CD4-positive, alpha-beta T cell treated with Interleukin-6 at 100 ng/mL for 8 hours (primary cell): ENCODE measurements at places on chromosomes 7 and 10.

DNA sequence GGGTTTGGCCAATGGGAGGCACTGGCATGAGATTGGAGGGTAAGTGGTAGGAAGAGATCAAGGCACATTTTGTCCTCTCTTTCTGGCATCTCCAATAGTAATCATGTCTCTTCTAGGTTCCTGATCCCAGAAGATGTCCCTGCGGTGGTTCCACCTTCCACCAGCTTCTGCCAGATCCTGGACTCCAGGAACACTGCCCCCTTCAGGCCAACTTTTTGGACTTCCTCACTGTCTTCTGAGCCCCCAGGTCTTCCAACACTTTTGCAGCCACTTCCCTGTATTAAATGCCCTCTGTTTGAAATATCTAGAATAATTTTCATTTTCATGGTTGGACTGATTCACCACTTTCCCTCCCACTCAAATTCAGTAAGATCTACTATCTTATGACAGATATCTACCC lies 60.9 kb downstream of the BAMBI start:
- DNase-seq = no peak

DNA sequence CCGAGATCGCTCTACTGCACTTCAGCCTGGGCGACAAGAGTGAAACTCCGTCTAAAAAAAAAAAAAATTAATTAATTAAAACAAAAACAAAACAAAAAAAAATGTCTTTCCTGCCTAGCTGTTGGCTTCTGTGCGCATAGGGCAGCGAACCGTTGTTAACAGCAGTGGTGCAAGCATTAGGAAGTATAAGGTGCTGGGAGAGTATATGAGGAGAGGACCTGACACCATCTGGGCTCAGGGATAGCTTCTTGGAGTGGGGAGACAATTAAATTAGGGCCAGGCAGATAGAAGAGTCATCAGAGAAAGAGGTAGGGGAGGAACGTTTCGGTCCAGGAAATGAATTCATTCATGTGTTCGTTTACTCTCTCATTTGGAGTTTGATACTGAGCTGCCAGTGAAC lies 46.2 kb upstream of the EZH2 start:
- DNase-seq = no peak

GRCh38 chr7:137482466-137482865 lies 138.9 kb upstream of the PTN start:
- no peak for DNase-seq

GRCh38 chr7:11605749-11606148 lies 226.2 kb downstream of the THSD7A start:
- DNase-seq = no peak

GRCh38 chr7:82017334-82017943 lies 247.6 kb upstream of the HGF start:
- no peak for DNase-seq

DNA sequence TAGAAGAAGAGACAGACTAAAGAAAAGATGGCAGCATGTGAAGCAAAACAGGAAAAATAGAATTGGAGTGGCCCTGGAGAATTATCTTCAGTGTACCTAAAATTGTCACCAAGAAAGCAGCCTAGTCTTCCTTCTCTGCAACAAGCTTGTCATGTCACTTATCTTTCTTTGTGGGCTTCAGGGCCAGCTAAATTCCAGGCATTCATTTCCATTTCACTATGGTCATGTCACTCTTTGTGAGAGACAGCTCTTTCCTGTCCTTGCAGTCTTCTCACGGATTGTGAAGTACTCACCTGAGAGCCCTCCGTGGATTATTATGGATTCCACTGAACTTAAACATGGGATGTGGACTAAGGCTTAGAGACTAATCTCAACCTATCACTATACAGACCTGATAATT lies 9.0 kb upstream of the HKDC1 start:
- DNase-seq = no peak

GRCh38 chr10:132407846-132408278 lies 10.9 kb downstream of the PWWP2B start:
- DNase-seq = no peak
